ENCODE measurements at places on chromosomes 16 and 17.

GRCh38 chr17:37570527-37571093 lies 38.6 kb downstream of the SYNRG start:
- DNase-seq: peak; percentile 18

DNA sequence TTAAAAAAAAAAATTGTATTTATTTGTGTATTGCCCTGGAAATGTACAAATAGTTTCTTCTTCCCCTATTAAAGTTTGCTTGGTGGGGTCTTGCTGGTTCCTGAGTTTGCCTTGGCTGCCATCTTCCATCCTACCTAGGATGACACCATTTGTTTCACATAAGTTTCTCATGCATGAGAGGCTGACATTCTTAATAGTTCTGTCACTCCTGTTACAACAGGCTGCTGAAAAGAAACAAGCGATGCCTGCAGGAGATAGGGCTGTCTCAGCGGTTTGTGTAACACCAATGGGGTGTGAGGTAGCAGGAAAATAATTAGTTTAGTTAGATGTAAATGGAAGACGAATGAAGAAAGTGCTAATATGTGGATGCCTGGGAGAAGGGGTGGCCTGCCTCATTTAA lies 1000.9 kb upstream of the RBFOX1 start:
- DNase-seq: no peak

DNA sequence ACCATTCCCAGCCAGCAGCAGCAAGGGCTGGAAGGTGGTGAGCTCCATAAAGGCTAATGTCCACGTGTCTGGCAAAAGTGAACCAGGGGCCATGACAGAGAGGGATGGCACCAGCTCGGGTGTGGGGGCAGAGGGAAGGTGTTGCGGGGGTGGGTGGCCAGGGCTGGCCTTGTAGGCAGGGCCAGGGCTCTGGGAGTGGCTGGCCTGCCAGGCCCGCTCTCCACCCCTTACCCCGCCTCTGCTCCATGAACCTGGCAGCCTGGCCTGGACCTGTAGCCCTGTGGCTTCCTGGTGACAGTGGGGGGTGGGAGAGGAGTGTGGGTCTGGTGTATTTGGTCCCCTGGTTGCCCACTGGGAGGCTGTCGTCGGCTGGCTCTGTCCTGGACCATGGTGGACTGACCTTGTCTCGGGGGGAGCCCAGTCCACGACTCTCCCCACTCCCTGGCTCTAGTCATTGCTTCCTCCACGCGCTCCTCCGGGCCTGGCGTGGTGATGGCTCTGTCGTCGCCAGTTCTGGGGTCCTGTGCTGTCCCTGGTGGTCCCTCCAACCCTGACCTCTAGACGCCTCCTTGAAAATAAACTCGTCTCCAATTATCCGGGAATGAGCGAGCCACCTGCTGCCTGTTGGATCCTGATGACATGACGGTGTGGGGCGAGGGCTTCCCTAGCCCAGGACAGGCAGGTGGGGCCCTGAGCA lies 50.0 kb downstream of the ENGASE start:
- DNase-seq: no peak

DNA sequence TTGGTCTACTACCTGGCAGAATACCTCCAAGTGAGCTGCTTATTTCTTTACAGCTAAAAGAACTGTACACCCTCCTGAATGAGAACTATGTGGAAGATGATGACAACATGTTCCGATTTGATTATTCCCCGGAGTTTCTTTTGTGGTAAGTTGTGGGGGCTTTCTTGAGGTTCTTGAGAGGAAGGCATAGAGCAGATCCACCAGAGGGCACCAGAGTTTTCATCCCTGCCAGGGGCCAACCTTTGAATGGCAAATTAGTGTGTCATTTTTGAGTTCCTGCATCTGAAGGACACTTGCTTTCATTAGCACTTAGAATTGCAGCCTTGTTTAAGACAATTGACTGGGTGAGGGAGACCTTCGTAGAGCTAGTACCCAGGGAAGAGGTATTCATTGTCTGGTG lies 35.0 kb downstream of the NMT1 start:
- DNase-seq: no peak

DNA sequence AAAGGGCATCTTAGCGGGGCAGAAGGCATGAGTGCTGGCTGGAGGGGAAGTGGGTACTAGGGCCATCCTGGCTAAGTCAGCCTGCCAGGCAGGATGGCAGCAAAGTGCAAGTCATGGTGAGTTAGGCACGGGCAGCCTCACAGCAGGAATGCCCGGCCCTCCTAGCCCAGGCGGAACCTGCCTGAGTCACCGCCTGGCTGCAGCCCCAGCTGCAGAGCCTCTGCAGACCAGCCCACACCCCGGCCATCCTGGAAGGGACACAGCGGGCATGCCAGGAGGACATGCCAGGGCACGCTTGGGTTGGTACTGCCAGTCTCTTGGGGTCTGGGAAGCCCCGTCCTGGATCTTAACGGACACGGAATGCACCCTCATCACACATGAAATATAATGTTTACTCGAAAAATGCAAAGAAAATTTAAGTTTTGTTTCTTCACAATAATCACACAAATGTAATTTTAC lies 5.0 kb upstream of the ALDH3A1 start:
- no peak for DNase-seq

- no peak for DNase-seq
Observed at GRCh38 chr16:85573696-85574641, 39.2 kb upstream of the GSE1 start.

- DNase-seq: no peak
Observed at GRCh38 chr16:76670125-76670857, 393.1 kb downstream of the CNTNAP4 start.

DNA sequence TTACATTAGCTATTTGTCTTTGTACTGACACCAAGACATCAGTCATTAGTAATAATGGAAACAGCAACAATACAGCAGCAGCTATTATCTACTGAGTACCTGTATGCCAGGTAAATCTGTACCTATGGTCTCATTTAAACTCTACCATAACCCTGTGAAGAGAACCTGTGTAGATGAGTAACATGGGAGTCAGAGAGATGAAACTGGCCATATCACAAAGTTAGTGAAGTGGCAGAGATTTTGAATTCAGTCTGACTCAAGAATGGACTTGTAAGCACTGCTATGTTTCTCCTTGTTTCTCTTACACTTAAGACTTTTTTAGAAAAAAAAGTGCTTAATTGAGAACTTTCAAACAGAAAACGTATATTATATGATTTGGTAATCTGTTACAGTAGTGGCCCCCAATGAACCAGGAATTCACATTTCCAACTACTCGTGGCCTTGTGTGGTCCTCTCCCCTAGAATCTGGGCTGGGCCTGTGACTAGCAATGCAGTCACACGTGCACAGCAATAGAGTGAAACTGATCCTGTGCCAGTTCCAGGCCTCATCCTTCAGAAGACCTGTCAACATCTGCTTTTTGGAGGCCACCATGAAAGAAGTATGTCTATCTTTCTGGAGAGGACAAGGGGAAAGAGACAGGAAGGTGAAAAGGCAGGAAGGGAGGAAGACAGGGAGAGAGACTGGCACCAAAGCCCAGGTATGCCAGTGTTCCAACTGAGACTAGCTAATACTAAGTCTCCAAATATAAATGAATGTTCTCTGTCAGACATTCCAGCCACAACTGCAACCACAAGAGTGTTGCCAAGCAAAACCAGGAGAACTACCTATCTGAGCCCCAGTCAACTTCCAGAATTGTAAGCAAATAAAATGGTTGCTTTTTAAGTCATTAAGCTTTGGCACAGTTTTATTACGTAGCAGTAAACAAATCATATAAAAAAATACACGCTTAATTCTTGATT lies 12.0 kb downstream of the CRLF3 start:
- no peak for DNase-seq

DNA sequence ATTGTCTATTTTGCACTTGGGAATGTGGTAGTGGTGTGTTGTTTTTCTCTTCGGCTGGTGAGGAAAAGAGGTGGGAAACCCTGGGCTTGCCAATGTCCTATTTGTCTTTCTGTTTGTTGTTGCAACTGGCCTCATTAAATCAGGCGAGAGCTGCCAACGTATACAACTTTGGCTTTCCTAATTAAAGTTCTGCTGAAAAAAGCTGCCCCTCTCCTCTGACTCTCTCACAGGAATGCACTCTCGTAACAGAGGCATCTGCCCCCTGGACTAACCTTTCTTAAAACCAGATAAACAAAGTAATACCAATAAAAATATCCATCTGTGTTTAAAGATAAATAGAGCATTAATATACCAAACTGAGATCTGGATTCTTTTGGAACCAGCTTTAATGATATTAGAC lies 7.8 kb downstream of the CDRT15 start:
- DNase-seq: no peak

DNA sequence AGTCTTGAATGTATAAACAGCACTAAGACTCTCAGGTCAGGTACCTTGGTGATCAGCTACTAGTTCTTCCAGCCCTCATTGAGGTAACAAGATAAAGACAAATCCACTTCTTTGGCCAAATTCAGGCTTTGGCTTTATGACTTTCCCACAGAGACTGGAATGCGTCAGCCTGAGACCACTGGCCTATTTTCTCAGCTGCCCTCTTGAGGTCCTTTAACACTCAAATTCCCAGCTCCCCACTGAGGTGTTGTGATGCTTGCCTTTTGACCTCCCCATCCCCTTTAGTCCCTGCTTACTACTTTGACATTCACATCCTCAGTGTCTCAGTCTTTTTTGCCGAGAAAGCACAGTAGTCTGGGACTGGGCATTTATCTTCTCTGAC lies 10.6 kb downstream of the TNFAIP1 start:
- no peak for DNase-seq

GRCh38 chr17:14334276-14334840 lies 33.5 kb downstream of the HS3ST3B1 start:
- no peak for DNase-seq

DNA sequence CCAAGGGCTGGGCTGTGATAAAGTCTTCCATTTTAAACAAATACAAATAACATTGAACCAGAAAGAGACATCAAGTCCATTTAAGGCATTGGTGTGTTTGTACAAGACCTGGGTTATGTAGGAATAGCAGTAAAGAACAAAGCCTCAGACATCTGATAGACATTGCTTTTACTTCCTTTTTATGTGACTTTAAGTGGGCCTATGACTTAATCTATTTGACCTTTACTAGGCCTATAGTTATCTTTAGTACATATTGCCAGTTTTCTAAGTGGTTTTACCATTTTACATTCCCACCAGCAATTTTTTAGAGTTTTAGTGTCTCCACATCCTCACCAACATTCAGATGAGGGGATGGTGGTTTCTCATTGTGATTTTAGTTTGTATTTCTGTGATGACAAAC lies 298.8 kb downstream of the ZFHX3 start:
- DNase-seq: no peak

- no peak for DNase-seq
Observed at GRCh38 chr16:12728469-12728868, 75.2 kb downstream of the CPPED1 start.

- DNase-seq: no peak
Observed at GRCh38 chr16:22719945-22720344, 94.0 kb upstream of the HS3ST2 start.

- DNase-seq: no peak
Observed at GRCh38 chr16:84041881-84042280, 714 bp downstream of the SLC38A8 start.

- no peak for DNase-seq
Observed at GRCh38 chr17:35577830-35578196, 558 bp downstream of the PEX12 start.

DNA sequence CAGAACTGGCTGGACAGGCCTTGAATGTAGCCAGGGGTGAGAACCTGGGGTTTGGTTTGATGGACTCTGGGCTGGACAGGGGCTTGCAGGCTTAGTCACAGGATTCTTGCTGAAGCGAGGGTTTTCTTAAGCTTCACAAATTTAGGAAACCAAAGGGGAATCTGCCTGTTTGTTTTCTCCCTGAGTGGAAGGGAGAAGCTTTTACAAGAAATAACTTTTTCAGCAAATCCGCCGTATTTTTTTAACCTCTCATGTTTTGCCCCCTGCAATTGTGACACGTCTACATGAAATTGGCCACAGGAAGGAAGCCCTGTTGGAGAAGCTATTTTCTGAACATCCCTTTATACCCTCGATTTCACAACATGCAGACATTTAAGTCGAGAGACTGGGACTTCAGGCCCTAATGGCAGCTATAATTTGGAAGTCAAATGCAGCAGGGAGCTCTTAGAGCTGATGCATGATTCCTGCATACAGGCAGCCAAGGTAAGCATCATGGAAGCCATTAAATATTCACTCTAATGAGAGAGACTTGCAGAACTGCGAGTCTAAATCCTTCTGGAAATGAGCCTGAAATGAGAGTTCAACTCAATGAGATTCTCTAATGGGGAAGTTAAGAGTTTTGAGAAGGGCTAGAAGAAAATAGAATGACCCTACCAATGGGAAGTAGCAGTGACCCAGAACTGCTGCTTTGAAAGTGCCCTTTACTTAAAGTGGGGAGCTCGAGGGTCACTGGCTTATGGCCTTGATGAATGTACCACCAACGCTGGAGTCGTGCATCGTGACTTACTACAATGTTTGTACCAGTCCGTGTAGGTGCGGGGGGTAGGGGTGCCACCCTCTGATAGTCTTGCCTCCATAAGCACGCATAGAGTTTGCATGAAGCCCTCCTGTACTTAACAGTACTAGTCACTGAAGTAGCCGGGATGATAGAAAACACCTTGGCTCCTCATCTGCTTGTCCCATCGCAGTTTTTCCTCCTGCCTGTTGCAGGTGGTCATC lies 45.1 kb upstream of the IRF8 start:
- no peak for DNase-seq

GRCh38 chr17:1298606-1299005 lies 19.1 kb downstream of the TRARG1 start:
- no peak for DNase-seq

DNA sequence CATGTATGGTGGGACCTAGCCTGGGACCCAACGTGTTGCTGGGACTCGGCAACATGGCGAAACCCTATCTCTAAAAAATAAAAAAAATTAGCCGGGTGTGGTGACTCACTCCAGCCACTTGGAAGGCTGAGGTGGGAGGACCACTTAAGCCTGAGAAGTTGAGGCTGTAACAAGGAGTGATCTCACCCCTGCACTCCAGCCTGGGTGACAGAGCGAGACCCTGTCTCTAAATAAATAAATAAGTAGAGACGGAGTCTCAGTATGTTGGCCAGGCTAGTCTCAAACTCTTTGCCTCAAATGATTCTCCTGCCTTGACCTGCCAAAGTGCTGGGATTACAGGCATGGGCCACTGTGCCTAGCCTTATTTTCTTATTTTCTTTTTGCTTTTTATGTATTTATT lies 10.1 kb upstream of the CNP start:
- no peak for DNase-seq
